Activated T-cell treated with anti-CD3 and anti-CD28 coated beads, Interleukin-2, amount 50 U/mL, for 24 hours (primary cell): ENCODE measurements at places on chromosomes 13 and 19.

- no peak for DNase-seq
Observed at GRCh38 chr13:24279327-24280110, 29.9 kb upstream of the C1QTNF9 start.

DNA sequence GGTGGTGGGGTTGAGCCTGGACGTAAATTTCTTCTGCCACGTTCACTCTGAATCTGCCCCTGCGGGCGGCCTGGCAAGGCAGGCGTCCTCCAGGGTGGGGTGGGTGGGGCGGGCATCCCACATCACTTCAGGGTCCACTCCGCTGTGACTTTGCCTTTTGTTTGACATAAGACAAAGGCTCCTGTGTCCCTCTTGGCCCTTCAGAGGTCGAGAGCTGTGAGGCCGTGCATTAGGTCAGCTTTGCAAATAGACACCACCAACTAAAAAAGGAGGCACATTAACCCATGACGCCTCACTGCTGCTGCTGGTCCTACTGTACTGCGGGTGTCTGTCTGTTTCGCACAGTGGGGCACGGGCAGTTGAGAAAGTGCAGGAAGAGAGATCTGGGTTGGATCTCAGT, 10.5 kb upstream of the ZNF536 start:
- no peak for DNase-seq

DNA sequence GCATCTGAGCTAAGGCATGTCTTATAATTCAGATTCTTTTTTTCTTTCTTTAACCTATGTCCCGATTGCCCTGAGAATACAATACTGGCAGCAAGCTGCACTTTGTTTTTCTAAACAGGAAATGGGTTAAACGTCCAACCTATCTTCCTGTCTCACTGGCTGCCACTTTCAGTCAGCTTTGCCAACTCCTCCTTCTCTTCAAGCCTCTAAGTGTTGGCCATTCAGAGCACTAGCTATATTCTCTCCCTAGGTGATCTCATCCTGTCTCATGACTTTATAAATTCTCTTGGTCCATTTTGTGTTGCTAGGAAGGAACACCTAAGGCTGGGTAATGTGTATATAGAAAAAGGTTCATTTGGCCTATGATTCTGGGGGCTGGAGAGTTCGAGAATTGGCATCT, 109.5 kb upstream of the TSC22D1 start:
- DNase-seq = no peak

GRCh38 chr13:42283574-42283973, 11.6 kb downstream of the AKAP11 start:
- DNase-seq = no peak

GRCh38 chr19:12796146-12797071, 5.1 kb downstream of the JUNB start:
- DNase-seq = peak; percentile 84

DNA sequence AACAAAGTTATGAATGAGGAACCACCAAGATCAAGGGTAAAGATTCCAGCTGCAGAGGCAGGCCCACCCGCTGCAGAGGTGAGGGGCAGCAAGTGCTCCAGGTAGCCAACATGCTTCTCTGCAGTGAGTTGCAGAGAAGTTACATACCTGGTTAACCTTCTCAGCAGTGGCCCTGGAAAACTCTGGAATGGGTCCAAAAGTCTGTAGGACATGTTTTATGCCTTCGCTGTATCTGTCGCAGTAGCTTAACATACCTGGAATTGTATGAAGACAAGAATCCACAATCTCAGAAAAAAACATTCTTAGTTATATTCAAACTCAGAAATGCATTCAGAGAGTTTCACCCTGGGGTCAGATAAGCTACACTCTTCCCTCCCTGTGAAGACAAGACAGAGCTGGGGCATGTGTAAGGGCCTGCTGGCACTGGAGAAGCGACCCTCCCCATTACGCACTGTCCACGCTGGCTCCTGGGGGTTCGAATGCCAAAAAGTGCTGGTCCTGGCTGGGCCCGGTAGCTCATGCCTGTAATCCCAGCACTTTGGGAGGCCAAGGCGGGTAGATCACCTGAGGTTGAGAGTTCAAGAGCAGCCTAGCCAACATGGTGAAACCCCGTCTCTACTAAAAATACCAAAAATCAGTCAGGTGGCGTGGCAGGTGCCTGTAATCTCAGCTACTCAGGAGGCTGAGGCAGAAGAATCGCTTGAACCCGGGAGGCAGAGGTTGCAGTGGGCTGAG, 121.0 kb downstream of the CRYL1 start:
- peak; percentile 7 for DNase-seq

GRCh38 chr19:35037716-35038622, 3.6 kb upstream of the HPN start:
- DNase-seq = no peak

GRCh38 chr19:46378268-46378667, 31.4 kb downstream of the PPP5C start:
- DNase-seq = no peak

DNA sequence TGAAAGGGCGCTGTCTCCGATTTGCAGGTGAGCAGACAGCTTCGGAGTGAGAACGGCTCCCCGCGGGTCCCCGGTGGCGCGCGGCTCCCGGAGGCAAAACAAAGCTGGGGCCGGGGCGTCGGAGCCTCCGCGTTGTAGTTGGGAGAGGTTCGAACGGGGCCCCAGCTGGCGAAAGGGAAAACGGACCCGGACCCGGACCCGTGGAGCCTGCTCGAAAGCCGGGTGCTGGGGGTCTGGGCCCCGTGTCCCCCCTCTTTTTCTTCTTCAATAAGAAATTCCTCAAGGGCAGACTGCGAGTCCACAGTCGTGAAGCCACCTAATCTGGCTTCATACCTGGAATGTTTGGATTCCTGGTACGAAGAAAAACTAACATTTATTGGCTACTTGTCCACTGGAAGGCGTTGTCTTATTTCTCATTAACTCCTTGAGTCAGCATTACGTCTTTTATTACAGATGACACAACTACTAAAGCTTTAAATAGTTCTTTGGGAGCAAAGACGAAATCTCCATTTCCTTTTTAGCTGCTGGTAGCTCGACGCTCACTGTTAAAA, 632 bp upstream of the MTIF3 start:
- peak; percentile 63 for DNase-seq

DNA sequence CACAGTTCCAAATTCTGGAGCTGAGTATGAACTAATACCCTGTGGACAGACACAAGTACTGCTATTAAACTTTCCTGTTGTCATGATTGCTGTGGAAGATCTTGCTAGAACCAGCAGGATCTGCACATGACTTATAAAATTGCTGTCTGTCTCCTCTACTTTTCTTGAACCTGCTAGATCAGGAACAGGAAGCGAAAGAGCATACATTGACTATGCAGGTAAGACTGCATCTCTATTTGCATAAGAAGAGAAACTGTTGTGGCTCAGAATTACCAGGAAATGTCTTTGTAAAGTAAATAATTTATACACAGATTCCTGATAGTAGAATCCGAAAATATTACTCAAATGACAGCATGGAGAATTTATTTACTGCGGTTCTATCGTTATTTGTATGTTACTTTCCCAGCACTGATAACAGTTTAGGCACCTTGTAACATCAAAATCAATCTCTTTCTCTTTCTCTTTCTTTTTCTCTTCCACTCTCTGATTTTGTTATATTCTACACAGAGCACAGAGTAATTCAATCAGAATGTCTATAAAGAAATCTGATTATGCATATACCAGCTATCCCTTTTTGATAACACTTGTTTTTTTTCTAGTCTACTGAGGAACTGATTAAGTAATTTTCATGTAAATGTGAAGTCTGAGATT, 226.5 kb downstream of the MYO16 start:
- no peak for DNase-seq

DNA sequence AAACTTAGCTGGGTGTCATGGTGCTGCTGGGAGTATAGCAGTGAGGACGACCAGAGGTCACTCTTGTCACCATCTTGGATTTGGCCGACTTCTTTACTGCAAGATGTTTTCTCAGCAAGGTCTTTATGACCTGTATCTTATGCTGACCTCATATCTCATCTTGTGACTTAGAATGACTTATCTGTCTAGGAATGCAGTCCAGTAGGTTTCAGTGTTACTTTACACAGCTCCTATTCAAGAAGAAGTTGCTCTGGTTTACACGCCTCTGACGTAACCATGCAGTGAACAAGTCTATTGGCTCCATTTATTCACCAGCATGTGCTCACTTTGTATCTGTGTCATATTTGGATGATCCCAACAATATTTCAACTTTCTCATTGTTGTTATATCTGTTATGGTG, 26.7 kb downstream of the ZNF850 start:
- DNase-seq = no peak

DNA sequence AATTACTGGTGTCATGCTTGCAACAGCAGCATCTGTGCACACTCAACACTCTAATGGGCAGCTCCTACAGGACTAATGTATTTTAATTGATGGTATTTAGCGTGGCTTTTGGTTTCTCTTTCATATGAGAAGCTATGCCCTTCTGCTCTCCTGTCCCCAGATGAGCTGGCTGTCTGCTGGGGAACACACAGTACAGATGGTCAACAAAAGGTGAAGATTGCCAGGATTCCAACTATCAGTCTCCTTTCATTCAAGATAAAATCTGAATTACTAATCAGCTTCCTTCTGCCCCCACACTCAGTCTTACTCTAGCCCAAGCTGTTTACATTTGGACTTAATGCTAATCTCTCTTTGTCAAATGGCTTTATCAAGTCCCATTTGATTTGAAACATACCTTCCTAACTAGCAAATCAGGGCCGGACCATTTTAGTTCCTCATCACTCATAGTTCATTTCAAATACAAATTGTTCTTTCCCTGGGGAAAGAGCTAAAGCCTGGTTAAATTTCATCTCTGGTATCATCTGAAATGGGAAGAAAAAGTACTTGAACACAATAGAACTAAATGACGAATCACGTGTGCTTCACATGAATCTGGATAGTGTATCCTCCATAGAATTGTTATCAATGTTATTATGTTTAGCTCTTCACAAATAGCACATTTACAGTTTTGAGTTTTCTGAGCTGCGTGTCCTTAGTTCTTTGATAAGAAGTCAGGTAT, 988.0 kb downstream of the PCDH17 start:
- DNase-seq = no peak

GRCh38 chr13:72507416-72508199, 219.8 kb downstream of the MZT1 start:
- DNase-seq = no peak

GRCh38 chr13:44575741-44576350, at the start of gene TSC22D1:
TSS of gene TSC22D1 (minus strand) at chr13:44576330. CDS start at chr13:44576074, 256 bp downstream.
- peak; percentile 73 for DNase-seq
